KBM-7 (cell line): ENCODE measurements at places on chromosomes 13 and 19.
A peak's percentile ranks its signal among the peaks of the same experiment; 100 is the strongest.

- no peak for DNase-seq
These were observed 60.5 kb downstream of the GADD45B start for GRCh38 chr19:2536461-2536860.

DNA sequence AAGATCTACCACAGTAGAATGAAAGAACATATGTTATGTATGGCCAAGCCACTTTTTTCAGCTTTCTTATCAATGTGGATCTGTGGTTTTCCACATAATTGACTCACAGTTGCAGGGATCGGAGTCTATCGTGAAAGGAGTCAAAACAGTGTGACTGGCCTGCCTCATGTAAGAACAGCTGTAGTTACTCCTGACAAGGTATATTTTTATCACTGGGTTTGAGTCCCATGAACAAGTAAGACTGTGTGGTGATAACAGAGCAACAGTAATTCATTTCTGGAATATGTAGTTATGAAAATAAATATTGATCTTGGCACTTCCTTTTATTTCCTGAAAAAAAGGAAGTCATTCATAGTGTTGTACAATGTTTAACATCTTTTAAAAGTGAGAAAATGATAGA lies 416.6 kb downstream of the KLF12 start:
- DNase-seq: peak; percentile 36

DNA sequence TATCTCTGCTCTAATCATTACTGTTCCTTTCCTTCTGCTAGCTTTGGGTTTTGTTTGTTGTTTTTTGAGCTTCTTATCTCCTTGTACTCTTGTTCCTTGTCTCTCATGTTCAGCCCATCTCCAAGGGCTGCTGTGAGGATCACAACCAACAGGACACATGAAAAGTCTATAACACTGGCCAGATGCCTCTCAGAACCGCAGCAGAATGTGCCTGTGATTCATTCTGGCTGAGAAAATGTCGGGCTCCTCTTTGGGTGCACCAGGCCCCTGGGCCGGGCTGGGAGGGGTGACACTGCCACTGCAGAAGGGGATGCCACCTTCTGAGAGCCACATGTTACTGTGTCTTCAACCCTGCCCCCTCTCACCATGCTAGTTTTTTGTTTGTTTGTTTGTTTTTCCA lies 48.0 kb downstream of the GGACT start:
- no peak for DNase-seq

- DNase-seq: no peak
These were observed 204.9 kb upstream of the MIR17HG start for GRCh38 chr13:91142572-91142971.

DNA sequence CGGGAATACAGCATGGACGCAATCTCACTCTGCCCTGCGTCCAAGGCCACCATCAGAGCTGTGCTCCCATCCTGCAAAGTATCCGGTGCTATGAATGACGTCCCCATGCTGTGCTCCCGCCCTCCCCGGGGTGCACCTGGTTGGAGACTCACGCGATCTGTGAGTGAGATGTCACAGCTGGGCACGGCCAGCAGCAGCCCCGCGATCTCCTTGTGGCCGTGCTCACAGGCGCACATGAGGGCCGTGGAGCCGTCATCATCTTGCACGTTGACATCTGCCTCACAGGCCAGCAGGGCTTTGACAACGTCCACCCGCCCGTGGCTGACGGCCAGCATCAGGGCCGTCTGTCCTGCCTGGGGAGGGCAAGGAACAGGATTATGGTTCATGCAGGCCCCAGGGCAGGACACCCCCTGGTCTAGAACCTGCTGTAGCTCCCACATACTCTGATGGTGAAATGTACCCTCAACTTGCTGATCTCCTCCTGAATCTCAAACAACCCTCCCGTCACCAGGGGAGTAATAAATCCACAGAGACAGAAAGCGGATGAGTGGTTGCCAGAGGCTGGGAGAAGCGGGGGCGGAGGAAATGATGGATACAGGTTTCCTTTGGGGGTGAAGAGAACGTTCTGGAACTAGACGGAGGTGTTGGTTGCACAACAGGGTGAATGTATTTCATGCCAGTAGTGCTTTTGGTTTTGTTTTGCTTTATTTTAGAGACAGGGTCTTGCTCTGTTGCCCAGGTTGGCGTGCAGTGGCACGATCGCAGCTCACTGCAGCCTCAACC lies 14.5 kb upstream of the SPC24 start:
- no peak for DNase-seq

DNA sequence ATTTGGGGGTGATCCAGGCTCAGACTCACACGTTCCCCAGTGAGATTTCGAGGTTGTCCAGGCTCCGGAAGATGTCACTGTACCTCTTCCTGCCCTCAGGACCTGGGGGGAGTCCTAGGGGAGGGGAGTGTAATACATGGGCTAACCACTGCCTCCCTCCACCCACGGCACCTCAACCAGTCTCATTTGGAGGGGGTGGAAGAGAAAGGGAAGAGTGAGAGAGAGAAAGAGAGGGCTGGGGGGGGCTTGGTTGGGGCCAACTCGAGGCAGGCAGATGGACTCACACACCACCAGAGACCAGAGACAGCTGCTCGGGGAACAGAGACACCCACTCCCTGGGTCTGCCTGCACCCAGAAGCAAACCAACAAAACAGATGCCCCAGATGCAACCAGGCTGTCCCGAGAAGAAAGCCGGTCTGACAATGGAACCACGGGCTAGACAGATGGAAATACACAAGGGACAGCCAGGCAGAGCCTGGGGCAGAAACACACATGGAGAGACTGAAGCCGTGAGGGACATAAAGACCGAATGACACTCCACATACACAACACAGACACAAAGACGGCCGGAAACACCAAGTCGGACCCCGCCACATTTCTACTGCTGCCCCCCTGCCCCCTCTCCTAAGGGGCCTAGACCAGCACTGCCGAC lies 825 bp downstream of the GMIP start:
- peak; percentile 52 for DNase-seq

- no peak for DNase-seq
These were observed 362.1 kb downstream of the MTUS2 start for GRCh38 chr13:29182216-29182615.

- no peak for DNase-seq
These were observed 10.3 kb downstream of the SH3GL1 start for GRCh38 chr19:4390017-4390566.

GRCh38 chr19:58357481-58358145 lies 4.3 kb upstream of the A1BG start:
- no peak for DNase-seq

DNA sequence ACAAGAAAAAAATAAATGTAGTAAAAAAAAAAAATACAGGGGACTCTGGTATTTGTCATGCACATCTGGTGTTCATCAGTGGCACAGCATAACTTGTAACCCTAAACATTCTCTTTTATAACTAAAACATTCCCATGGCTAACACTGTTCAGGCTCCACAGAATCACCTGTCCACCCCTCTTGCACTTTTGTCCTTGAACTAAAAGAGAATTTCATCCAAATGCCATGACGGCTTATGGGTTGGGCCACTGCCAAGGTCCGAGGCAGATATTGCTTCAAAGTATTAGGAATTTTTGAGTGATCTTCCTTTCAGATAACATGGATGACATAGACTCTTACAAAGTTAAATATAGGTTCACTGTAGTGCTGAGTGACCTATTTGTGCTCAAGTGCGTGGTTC lies 25.7 kb upstream of the SERP2 start:
- no peak for DNase-seq

DNA sequence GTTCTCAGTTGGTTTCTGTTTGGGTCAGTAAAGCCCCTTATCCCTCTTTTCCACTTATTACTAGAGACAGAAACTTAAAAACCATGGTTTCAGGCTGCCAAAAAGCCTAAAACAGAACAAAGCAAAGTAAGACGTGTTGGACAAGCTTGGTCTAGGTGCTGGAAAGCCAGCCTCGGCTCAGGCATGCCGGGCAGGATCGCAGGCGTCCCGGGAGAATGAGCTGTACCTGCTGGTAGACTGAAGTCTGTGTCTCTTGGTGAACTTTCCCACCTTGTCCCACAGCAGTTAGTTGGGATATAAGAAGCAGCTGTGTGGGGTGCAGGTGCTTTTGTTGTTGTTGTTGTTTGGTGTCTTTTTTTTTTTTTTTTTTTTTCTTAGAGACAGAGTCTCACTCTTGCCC lies 20.8 kb downstream of the PRAM1 start:
- DNase-seq: no peak

DNA sequence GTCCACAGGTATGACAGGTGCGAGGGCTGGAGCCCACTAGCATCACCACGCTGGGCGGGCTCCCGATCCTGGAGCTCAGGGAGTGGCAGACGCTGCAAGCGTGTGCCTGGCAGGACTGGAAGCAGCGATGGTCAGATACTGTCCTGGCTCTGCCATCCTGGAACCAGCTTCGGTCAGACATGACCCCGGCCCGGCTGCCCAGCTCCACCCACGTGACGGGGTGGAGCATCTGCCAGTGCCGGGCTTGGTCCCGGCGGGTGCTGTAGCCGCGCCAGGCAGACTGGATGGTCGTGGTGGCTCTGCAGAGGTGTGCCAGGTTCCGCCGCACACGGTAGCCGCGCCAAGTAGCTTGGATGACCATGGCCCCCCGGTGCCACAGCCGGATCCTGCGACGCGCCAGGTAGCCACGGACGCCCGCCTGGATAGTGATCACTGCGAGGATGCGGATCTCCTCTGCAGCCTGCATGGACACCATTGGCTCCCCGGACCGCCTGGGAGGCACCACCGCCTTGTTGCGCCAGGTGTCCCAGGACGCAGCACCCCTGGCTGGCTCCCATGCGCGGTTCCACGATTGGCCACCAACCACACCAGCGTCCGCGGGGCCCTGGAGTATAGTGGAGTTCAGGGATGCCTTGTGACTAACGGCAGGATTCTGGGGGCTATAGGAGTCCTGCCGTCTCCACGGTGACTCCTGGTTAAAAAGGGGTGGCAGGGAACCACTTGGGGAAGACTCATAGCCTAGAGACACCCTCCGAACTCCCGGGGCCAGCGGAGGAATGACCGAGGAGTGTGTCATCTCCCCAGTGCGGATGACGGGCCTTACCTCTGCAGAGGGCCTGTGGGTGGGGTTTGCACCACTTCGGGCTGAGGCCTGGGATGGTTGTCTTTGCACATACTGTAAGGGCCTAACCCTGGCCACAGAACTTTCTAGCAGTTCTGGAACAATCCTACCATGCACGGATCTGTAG lies 16.5 kb downstream of the IQCN start:
- no peak for DNase-seq

GRCh38 chr13:110351636-110352420 lies 44.7 kb downstream of the COL4A2 start:
- DNase-seq: no peak

DNA sequence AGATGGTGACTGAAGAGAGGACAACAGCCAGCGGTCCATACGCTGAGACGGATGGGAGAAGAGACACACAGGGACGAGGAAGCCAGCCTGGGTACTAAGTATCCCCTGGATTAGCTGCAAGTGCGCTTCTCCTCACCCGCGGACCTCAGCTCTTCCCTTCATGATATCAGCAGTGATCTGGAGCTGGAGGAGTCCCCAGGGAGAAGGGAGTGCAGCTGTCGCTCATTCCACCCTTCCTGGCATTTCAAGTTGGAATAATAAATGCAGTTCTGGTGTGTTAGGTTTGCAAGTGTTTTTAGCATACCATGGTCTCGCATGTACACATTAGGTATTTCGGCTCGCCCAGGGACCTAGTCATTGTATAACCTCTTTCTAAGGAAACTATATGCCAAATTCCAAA lies 88.5 kb upstream of the C1QTNF9B start:
- no peak for DNase-seq

DNA sequence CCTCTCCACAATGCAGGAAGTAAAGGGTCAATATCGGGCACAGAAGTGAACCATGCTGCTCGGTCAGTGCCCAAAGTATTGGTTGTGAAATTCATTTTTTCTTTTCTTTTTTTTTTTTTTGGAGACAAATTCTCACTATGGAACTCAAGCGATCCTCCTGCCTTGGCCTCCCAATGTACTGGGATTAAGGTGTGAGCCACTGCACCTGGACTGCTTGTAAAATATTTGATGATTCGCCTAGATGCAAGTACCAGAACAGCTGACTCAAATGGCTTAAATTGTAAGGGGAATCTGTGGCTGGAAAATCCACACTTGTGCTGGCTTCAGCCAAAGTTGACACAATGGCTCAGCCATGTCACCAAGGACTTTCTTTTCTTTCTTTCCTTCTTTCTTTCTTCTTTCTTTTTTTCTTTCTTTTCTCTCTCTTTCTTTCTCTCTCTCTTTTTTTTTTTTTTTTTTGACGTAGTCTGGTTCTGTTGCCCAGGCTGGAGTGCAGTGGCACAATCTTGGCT lies 43.7 kb downstream of the NUMBL start:
- DNase-seq: no peak

- no peak for DNase-seq
These were observed 11.9 kb downstream of the CYP4F12 start for GRCh38 chr19:15684828-15685227.

DNA sequence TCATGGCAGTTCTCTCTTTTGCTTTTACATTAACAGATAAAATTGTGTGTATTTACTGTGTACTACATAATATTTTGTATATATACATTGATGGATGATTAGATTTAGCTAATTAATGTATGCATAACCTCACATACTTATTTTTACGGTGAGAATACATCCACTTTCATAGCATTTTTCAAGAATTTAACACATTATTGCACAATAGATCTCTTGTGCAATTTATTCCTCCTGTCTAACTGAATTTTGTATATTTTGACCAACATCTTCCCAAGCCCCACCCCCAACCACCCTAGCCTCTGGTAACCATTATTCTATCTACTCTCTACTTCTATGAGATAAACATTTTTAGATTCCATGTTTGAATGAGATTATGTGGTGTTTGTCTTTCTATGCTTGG lies 194.7 kb downstream of the RBM26 start:
- DNase-seq: no peak

DNA sequence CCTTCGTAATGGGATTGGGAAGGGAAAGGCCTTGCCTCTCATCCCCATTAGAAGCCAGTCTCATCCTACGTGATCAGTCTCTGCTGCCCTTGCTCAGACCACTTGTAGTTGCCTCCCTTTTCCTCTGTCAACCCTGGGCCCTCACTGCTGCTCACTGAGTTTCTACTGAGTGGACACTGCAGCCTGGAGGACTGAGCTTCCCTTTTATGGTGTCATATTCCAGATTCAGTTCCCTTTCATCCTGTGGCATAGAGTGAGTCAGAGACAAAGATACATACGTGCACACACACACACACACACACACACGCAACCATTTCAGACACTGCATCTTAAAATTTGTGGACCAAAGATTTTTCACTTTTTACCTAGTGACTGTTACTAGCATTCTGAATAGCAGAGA lies 56.6 kb downstream of the COG3 start:
- no peak for DNase-seq
